Cerebellar cortex (tissue), 1 donor: ENCODE measurements at places on chromosomes 4 and X.

- no peak for DNase-seq
Observed at GRCh38 chr4:150136036-150136435, 57.8 kb downstream of the DCLK2 start.

GRCh38 chr4:8652181-8653078 is 59.9 kb downstream of the CPZ start:
- no peak for DNase-seq

DNA sequence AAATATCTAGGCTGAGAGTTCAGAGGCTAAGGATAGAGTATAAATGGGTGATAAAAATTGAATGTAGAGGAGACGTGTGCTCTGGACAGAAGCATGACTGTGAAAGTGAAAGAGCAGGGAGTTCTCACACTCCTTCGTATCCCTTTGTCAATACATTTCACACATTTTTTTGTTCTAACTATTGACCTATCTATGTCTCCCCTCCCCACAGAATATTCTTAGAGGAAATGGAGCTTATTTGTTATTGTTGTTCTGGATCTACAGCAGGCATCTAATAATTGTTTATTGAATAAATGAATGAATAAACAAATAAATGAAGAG is 57.6 kb downstream of the ENPEP start:
- DNase-seq = no peak

GRCh38 chr4:183348706-183349659 is 26.8 kb upstream of the CLDN24 start:
- DNase-seq = no peak

DNA sequence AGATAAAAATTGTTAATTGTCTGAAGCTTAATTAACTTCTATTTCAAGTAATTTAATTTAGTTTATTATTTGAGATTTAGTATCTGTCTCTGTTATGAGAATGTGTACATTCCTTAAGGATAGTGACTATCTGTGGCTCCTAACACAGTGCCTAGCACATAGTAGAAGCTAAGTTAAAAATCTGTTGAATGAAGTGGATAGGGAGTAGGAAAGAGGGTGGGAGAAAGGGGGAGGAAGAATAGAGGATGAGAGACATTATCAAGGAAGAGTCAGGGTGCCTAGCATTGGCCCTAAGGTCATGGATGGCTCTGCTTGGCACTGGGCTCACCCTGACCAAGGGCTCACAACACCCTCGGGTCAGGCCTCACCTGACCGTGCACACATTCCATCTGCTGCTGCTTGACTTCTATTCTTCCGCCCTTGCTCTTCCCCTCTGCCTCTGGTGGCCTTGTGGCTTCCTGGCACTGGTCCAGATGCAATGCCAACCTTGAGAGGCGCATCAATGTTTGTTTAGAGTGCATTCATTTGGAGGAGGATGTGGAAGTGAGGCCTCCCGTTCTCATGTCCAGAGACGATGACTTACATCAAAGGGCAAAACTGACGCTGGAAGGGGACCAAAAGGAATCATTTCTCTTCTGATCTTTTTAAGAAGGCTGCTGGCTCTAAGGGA is 42.3 kb downstream of the TRIM2 start:
- peak; percentile 20 for DNase-seq

GRCh38 chr4:38034986-38035882 is 75.0 kb downstream of the PTTG2 start:
- DNase-seq = peak; percentile 72

DNA sequence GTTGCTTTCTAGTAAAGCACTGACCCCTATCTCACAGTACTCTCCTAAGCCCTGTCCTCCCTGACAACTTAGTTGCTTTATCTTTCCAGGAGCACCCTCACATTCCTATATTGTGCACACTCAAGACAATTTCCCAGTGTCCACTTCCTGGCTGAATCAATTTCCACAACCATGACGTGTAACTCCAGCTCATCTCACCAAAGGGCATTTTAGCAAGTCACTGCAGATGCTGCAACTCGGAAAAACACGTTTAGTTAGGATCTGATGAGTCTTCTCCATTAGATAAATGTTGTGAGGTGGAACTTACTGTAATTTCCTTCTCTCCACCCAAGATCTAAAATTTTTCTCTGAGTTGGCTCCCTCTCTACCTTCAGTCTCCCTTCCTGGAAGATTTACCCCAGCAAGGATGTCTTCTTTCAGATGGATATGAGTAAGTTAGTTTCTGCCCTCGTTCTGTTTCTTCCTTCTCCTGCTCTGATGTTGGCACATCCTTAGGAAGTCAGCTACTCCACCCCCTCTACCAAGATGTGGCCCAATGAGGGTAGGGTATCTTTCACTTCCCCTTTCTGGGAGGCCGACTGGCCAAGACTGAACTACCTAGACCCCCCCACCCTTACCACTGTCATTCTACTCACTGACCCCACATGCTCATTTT is 28.8 kb upstream of the IL13RA1 start:
- DNase-seq = no peak

GRCh38 chrX:14084466-14084865 is 54.8 kb upstream of the GEMIN8 start:
- no peak for DNase-seq

DNA sequence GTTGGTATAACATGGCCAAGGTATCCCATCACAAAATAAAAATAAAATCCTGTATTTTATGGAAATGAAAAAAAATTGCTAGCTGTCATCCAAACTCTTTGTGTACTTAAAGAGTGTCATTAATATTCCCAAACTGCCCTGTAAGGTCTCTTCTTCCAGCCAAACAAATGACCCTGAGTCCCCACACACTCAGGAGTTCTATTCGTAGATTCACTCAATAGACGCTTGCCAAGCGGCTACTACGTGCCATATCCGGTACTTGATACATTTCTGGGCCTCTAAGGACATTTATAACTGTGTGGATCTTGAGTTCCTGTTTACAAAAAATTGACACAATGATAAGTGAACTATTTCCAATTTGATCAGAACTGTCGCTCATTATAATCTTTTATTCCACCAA is 245.1 kb downstream of the SCFD2 start:
- no peak for DNase-seq

- DNase-seq = no peak
Observed at GRCh38 chr4:90670183-90670582, 543.0 kb downstream of the CCSER1 start.

GRCh38 chr4:113684534-113685091 is 76.9 kb downstream of the CAMK2D start:
- DNase-seq = peak; percentile 58

- DNase-seq = no peak
Observed at GRCh38 chr4:8905226-8905772, 33.7 kb upstream of the HMX1 start.

GRCh38 chr4:24850674-24851073 is 55.3 kb downstream of the SOD3 start:
- DNase-seq = no peak

DNA sequence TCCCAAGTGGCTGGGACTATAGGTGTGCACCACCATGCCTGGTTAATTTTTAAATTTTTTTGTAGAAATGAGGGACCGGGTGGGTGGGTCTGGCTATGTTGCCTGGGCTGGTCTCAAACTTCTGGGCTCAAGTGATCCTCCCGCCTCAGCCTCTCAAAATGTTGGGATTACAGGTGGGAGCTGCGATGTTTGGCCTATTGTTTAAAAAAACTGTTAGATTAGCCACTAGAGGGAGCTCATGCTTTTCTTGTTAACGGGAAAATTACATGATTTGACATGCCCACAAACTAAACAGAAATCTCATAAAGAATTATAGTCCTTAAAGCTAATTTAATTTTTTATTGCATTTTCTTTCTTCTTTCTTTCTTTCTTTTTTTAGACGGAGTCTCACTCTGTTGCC is 5.0 kb upstream of the SDAD1 start:
- peak; percentile 62 for DNase-seq

DNA sequence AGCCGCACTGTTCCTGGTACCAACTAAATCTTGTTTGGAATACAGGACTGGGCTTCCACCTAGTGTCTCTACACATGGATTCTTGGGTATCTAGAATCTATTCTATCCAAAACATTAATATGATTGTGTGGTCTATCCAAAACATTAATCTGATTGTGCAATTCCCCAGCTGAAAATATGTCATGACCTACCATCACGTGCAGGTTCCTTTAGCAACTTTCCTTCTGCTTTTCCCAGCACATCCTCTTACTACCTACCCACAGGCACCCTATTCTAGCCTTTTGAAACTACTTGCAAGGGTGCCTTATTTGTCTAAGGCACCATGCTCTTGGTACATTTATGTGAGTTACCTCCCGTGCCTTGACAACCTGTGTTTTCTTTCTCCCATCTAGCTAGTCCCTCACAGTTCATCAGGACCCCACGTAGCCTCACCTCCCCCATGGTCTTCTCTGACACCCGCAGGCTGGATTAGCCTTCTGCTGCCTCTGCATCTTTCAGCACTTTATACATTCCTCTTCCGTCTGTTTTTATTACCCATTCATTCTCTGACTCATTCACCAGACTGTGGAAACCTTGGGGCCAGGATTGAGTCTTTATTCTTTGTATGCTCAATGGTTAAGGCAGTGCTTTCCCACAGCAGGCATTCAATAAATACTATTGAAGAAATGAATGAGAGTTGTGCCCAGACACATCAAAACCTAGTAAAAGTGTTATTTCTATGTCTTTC is 88.8 kb upstream of the FAM9B start:
- no peak for DNase-seq

DNA sequence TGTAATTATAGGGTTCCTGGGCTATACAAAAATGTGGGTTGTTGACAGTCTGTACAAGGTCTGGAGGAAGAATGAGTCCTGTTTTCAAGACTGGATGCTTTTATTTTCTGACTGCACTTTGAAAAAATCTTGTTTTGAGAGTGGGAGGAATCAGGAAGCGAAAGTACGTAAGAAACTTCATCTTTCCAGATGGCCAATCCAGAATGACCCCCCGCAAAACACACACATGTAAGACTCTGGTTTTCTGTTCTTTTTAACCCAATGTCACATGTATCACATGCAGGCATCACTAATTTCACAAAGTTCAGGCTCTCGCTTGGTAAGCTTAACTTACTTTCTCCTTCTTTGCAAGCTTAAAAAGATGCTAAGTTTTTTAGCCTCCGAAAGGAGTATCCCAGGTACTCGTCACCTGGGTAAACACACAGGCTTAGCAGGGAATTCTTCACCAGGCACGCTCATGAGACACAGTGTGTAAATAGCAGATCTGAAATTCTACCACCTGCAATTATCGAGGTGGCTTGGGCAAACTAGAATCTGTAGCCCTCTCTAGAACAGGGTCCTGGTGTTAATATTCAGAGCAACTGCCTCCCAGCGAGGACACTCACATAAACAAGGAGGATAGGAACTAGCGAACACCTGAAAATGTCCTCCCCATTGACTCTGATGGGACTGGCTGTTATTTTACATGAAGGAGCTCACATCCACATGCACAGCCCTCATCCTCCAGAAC is 90.7 kb downstream of the NSUN7 start:
- no peak for DNase-seq

- no peak for DNase-seq
Observed at GRCh38 chrX:123803331-123803983, 56.4 kb upstream of the XIAP start.

DNA sequence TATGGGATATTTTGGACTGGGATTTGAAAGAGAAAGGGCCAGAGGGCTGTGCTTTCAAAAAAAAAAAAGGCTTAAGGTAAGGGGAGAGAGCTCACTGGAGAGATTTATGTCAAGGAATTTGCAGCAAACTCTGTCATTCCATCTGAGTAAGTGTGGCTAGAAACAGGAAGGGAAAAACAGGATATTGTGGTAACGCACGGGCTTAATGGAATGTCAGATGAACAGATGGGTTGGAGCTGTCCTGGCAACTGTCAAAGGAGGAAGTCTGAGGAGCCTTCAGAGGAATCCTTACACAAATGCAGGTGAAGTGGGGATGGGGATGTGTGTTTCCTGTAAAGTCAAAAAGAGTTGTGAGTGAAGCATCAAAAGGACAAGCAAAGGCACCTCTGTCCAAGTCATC is 15.1 kb upstream of the NKX3-2 start:
- no peak for DNase-seq

GRCh38 chrX:136879001-136879687 is 1.4 kb downstream of the RBMX start:
- DNase-seq = no peak

DNA sequence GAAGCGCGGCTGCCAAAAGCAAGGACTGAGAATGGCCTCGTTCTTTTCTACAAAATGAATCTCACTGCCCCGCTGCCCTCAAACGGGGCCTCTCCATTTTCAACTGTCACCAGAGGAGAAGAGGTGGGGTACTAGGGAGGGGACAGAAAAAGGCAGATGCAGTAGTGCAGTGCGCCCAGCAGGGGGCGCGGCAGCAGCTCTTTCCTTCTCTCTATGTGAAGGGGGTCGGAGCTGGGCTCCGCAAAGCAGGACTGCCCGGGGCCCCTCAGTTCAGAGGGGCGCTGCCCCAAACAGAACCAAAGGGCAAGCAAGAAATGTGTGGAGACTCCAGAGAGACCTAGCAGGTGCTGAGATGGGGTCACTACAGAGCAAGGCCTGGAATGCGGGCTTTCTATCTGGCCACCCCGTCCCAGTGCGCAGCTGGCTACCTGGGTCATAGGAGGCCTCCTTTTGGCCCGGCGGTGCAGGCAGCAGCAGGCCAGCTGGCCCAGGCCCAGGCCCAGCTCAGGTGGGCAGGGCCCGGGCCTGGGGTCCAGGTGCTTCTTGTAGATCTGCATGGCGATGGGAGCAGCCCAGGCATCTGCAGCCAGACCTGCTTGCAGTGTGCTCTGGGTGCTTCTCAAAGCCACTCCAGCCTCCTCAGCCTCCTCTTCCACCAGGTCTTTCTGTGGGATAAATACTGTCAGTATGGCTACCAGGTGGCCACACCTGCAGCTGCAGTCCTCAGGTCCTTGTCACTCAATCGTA is 5.9 kb downstream of the IRAK1 start:
- peak; percentile 45 for DNase-seq

GRCh38 chr4:92104506-92104905 is 199.3 kb upstream of the GRID2 start:
- DNase-seq = no peak

DNA sequence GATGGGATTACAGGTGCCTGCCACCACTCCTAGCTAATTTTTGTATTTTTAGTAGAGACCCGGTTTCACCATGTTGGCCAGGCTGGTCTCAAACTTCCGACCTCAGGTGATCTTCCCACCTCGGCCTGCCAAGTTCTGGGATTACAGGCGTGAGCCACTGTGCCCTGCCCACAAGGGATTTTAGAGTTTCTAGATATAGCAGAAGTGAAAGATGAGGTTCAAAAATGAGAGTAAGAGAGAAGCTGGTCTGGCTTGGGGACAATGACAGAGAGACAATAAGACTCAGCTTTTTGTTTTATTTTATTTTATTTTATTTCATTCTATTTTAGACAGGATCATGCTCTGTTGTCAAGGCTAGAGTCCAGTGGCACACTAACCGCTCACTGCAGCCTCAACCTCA is 30.6 kb downstream of the TRIM61 start:
- DNase-seq = no peak

- no peak for DNase-seq
Observed at GRCh38 chr4:4514786-4515185, 27.1 kb downstream of the STX18 start.
